ENCODE measurements at places on chromosomes 5 and 9. TPM values are rescaled to one million over a fixed set of nuclear protein-coding genes. Genes with fewer than 3 reads are reported as not detected.

The RPP25L gene
- total RNA-seq = 5.1 TPM

The SOHLH1 gene
- not detected for total RNA-seq

The PCDHGA7 gene
- 4.0 TPM for total RNA-seq

The ADAMTS6 gene
- 5.5 TPM for total RNA-seq

The PMPCA gene
- 30.8 TPM for total RNA-seq

The PHF24 gene
- total RNA-seq = 0.93 TPM

The ABHD17B gene
- 11.4 TPM for total RNA-seq

The NIPBL gene
- 58.6 TPM for total RNA-seq

The ANKRD34B gene
- not detected for total RNA-seq

The C5 gene
- total RNA-seq = 3.7 TPM

The TAF11L5 gene
- not detected for total RNA-seq

The C1QTNF2 gene
- 7.1 TPM for total RNA-seq

The TMEM215 gene
- total RNA-seq = not detected

The SURF6 gene
- total RNA-seq = 12.0 TPM

The SCAMP1 gene
- total RNA-seq = 46.1 TPM

The ZNF300 gene
- 4.8 TPM for total RNA-seq

The PROB1 gene
- 8.9 TPM for total RNA-seq

All from posterior vena cava (tissue), 2 donors.